Activated T-cell treated with anti-CD3 and anti-CD28 coated beads for 24 hours (primary cell): ENCODE measurements at places on chromosomes 6 and 20.

DNA sequence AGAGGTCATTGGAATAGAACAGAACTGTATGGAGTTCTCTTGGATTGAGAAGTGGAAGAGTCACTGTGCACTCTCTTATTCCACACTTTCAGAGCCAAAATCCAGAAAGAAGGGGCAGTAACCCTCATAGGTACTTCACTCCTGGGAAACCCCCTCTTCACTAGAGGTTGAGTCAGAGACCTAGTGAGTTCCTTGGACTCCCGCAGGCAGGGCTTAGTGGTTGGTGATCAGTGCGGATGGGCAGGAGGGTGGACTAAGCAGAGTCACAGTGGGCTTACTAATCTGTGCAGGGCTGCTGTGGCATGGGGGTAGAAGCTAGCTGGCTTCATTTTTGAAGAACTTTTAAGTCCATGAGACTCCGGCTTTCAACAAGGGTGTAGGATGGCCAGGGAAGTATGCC lies 95.0 kb upstream of the MLN start:
- DNase-seq: no peak

DNA sequence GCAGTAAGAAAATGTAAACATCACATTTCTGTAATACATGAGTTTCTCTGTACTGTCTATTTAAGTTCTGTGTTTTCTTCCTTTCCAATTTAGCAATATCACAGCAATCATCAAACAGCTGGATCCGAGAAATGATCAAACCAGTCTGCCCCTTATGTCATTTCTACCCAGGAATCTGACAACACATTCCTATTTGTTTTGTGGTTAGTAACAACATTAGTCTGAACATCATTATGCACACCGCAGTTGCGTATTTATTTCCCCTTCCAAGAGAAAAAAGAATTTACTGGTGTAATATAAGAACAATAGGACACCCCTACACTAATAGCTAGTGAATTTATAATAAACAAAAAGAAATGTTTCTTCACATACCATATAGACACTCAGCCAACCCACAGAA lies 179.5 kb downstream of the BTBD9 start:
- no peak for DNase-seq

GRCh38 chr6:12174878-12175277 lies 115.3 kb upstream of the EDN1 start:
- DNase-seq: no peak

GRCh38 chr6:148450866-148451265 lies 108.2 kb downstream of the SASH1 start:
- DNase-seq: no peak

GRCh38 chr6:6930223-6930880 lies 177.4 kb upstream of the RREB1 start:
- DNase-seq: no peak

- no peak for DNase-seq
These were observed 151.0 kb downstream of the SCML4 start for GRCh38 chr6:107673076-107673494.

GRCh38 chr6:75436869-75437268 lies 56.7 kb downstream of the FILIP1 start:
- DNase-seq: no peak

DNA sequence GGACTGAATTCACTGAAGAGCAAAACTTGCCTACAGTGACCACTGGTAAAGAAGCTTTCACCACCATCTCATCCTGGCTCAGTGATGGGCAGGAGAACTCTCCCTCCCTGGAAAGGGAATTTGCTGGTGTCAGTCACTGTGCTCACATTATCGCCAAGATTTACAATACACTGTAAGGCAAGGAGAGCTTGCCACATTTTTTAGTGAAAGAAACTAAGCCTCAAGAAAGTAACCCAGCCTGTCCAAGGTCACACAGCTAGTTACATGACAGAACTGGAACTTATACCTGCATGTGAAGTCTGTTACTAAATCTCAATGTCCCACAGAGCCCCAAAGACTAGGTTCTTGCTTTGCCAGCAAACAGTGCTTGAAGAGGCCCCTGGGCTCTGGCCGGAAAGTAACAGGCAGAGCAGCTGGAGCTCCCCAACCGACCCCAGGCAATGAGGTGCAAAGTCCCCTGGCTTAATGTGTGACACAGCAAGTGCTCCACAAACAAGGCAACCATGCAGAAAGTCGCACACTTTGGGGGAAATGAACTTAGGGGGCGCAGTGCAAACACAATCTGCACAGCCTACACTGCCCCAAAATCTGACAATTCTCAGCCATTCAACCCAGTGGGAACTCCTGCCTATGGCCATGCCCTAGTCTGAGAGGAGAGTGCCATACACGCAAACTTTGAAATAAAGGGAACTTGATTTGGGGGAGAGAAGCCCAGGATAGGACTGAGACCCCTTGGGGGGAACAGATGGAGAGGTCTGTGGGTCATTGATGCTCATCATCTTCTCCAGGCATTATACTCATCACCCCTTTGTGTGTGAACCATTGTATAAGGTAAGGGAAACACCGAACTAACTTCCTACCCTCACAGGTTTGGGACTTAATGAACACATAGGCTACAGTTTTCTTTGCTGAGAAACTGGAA lies 1.9 kb downstream of the BCL2L1 start:
- DNase-seq: no peak

DNA sequence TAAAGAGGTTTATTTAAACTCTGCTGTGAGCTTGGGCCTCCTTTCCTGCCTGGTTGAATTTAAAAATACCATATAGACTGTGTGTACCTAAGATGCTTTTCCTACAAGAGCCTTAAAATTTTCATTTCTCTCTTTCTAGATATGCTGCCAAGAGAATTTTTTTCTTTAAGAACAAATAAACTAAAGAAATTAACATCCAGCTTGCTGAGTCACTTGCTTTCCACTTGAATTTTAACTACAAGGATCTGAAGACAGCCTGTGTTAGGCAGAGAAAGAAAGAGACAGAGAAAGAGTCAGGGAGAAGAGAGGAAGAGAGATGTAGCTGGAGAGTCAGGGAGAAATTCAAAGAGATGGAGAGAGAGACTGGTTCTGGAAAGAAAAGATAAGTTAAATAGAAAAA lies 18.3 kb upstream of the SNAP25 start:
- no peak for DNase-seq

- DNase-seq: no peak
These were observed 4.7 kb downstream of the MLIP start for GRCh38 chr6:54115966-54116365.

DNA sequence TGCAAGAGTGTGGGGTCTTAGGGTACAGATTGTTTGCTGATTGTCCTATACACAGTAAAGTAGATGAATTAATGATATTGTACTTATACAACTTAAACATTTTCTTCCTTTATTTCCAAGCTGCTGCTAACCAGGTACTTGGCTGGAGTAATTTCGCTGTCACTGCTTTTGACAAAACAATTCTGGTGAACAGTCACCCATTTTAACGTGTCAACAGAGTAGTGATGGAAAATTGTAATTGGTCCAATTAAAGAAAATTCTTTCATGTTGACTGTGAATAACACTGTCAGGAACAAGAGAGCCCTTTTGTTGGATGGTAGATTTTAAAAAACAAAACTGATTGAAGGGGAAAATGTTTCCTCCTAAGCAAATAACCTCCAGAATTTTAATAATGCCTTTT lies 26.4 kb upstream of the MROH8 start:
- DNase-seq: no peak

DNA sequence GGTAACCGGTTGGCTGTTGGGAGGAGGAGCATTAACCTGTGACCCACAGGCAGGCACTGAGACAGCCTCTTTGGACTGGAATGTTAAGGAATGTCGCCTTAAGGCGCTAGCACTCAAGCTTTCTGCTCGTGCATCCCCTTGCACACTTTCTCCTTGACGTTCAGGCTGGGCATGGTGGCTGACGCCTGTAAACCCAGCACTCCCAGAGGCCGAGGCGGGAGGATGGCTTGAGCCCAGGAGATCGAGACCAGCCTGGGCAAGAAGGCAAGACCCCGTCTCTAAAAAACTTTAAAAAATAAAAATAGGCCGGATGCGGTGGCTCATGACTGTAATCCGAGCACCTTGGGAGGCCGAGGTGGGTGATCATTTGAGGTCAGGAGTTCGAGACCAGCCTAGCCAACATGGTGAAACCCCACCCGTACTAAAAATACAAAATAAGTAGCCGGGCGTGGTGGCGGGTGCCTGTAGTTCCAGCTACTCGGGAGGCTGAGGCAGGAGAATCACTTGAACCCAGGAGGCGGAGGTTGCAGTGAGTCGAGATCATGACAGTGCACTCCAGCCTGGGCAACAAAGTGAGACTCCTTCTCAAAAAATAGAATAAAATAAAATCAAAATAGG lies 1.9 kb upstream of the GID8 start:
- no peak for DNase-seq

GRCh38 chr6:53588816-53589509 lies 44.1 kb upstream of the GCLC start:
- DNase-seq: no peak

- peak; percentile 33 for DNase-seq
These were observed 288.3 kb upstream of the ZNF337 start for GRCh38 chr20:25984933-25985332.

GRCh38 chr20:35791097-35791496 lies 19.3 kb downstream of the PHF20 start:
- DNase-seq: no peak

- DNase-seq: peak; percentile 54
These were observed 223.3 kb downstream of the TMEM242 start for GRCh38 chr6:157099912-157100593.

GRCh38 chr20:59055302-59055701 lies 12.7 kb upstream of the PRELID3B start:
- DNase-seq: no peak

- DNase-seq: no peak
These were observed 490.6 kb downstream of the DHX35 start for GRCh38 chr20:39452583-39453340.

DNA sequence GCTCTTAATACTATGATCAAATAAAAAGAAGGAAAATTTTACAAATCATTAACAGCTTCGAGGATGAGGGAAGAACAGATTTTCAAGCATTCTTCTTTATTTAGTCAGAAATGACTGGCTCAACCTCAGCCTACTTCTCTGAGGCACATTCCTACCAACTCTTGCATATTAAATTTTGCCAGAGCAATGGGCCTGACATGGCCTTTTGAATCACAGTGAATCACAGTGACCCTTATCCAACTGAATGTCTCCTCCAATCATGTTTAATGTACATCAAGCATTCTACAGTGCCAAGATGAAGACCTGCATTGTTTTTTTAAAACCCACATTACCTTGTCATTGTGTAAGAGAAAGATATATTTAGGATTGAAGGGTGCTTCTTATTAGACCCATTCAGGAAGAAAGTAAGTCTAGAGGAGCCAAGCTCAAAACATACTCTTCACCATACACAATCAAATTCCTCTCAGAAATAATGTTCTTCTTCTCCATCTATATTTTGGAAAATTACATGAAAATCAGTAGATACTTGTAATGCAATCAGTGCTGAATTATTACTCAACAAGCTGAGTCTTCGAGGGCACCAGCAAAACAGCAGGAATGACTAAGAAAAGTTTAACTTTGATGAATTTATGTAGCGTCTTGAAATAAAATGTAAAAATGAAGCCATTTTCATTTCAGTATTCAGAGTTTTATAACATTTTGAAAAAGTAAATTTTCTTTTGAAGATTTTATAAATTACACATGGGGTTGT lies 44.1 kb upstream of the MOXD1 start:
- no peak for DNase-seq

DNA sequence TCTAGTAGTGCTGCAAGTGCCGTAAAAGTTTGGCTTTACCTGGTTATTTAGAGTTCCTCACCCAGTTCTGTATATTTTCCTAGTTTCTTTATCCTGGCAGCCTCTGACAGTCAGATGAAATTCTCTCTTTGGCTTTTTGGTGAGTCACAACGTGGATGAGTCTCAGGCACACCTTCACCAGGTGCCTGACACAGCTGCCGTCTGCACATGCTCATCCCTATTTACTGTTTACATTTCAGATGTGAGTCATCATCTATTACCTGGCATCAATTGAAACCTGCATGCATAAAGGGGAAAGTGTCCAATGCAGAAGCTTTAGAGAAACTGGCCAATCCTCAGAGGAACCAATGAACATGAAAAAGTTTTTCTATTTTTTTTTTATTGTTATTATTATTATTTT lies 33.3 kb upstream of the ADGRF4 start:
- DNase-seq: no peak

- no peak for DNase-seq
These were observed 78.2 kb upstream of the EEF1E1 start for GRCh38 chr6:8180327-8181159.

DNA sequence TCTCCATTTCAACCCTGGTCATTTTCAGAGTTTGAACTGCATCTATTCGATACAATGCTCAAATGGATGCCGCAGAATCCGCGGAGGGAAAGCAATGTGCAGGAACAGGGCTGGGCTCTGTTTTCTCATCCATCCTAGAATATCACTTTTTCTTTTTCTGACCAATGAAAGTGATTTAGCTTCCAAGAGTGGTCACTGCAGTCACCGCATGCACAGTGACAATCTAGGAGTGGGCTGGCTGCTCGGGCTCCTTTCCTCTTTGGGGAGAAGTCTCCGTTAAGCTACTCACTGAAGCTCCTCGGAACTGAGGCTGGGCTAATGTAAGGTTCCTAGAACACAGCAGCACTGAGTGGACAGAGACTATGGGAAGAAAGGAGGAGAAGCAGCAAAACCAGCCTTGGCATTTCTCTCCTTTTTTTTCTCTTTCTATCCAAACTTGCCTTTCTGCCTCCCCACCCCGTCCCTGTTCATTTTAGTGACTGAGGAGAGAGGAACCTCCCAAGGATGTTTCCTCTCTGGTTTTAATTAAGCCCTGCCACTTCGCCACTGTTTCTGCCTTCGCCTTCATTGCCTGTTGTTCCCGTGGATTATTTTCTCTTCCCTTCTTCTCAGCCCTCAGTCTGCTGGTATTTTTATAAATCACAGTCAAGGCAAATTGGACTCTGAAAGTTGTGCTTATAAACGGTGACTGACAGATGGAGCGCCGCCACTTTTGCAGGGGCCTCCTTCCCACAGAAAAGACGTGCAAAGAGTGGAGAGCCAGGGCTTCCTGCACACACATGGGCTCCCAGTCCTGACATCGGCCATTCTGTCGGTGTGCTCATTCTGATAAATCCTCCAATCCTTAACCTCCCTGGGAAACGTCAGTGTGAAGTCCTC lies 41.1 kb downstream of the RAMACL start:
- no peak for DNase-seq

GRCh38 chr6:149031859-149032598 lies 285.2 kb downstream of the UST start:
- peak; percentile 21 for DNase-seq

DNA sequence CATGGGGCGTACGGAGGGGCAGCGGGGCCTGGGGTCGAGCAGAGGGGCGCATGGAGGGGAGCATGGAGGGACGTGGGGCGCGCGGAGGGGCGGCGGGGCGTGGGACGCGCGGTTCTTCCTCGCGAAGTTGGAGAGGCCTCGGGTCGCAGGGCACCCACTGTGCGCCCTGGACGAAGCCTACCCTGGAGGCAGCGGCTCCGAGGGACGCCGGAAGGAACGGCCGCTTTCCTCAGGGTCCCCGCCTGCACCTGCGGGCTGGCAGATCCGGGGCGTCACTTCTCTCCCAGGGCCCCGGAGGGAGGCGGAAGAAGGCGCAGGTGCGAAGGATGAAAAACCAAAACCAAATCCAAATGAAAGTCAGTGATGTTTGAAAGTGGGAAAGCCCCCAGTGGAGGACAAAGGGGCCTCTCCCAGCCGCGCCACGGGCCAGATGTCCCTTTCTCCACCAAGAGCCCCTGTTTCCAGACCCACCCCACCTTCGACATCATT lies 142.1 kb upstream of the PDE10A start:
- DNase-seq: no peak

GRCh38 chr20:59179988-59180387 lies 16.4 kb downstream of the ZNF831 start:
- DNase-seq: no peak
